ENCODE measurements at places on chromosomes 11 and 22. TPM values are rescaled to one million over a fixed set of nuclear protein-coding genes. Genes with fewer than 3 reads are reported as not detected.

The ZNHIT2 gene
- 6.1 TPM for total RNA-seq

The LRRC51 gene
- total RNA-seq = 3.5 TPM

The BIK gene
- 0.41 TPM for total RNA-seq

DNA sequence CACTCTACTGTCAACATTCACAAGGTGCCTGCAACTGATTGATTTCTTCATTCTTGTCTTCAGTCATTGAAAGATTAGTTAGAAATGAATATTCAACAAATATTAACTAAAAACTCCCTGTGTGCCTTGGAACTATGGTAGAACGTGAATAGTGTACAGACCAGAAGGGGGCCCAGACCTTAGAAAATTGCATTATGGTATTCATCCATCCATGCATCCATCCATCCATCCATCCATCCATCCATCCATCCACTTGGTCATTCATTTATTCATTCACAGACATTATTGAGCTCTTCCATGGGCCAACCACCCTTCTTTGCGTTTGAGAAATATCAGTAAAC lies 10.2 kb upstream of the ACCSL start:
- DNase-seq = no peak

DNA sequence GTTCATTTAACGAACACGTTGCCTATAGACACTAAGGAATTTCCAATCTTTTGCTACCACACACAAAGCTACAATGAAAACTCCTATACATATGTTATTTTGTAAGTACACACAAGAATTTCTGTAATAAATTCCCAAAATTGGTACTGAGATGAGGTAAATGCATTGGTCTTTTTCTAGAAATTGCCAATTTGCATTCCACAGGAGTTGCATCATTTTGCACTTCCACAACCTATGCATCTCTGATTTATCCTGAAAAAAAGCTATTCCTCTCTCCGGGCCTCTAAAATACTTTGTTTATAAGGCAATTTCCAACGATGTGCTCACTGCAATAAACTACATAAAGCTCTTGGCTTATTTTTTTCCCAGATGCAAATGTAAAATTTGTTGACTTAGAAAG lies 24.9 kb downstream of the IMMP1L start:
- DNase-seq = no peak

DNA sequence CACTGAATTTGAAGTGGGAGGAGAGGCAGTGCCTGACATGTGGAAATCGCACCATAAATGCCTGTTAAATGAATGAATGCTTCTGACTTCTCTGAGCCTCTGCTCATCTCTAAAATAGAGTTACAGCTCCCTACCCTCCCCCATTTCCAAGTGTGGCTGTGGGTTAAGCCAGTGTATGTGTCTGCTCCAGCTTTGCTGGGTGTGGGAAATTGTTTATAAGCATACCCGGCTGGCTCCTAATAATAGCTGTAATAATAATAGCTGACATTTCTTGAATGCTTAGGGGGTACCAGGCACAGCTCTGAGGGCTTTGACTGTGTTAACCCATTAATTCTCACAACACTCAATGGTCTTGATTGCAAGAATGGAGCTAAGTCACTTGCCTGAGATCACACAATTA lies 7.0 kb upstream of the FCHSD2 start:
- no peak for DNase-seq

DNA sequence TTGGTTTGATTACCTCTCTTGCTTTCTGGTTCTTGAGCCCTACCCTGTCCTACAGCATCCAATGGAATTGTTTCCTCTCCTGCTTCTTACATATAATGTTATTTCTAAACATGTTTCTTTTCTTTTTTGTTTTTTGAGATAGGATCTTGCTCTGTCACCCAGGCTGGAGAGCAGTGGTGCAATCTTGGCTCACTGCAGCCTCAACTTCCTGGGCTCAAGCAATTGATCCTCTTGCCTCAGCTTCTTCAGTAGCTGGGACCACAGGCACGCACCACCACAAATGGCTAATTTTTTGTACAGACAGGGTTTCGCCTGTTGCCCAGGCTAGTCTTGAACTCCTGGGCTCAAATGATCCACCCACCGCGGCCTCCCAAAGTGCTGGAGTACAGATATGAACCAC lies 105.9 kb downstream of the SGSM3 start:
- no peak for DNase-seq

GRCh38 chr11:42992594-42992993 lies 319.2 kb upstream of the API5 start:
- DNase-seq = no peak

GRCh38 chr22:38554281-38554680 lies 15.7 kb downstream of the DMC1 start:
- DNase-seq = no peak

- DNase-seq = no peak
These were observed 5.7 kb upstream of the KIRREL3 start for GRCh38 chr11:127006311-127006710.

DNA sequence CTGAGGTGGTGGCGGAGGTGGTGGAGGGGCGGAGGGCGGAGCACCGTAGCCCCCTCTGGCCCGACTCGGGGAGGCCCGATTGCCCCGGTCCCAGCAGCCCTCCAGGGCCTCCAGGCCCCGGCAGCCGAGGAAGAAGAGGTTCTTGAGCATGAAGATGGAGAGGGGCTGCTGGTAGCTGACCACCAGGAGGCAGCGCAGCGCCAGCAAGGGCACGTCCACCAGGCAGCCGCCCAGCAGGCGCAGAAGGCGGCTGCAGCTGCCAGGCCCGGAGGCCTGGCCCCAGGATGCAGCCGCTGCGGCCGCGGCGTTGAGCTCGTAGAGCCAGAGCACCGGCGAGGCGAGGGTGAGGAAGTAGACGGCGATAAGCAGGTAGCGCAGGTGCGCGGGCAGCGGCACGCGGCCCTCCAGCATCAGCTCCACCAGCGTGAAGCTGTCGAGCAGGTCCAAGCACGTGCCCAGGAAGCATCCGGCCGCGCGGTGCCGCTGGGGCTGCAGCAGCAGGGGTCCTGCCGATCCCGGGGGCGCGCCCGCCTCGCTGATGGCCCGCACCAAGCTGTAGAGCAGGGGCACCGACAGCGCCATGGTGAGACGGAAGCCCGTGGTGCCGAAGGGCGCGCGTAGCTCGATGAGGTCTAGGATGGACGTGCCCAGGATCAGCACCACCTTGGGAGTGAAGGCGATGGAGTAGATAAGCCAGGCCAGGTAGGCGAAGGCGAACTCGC lies 1.5 kb downstream of the TMEM121B start:
- peak; percentile 45 for DNase-seq

Measured in left ventricle myocardium inferior (tissue), 1 donor.